ENCODE measurements at places on chromosomes 5 and 9.

GRCh38 chr5:113236536-113237288 lies 198.1 kb downstream of the TSSK1B start:
- DNase-seq, result no peak

GRCh38 chr5:88776692-88777091 lies 106.3 kb downstream of the MEF2C start:
- DNase-seq, result no peak

DNA sequence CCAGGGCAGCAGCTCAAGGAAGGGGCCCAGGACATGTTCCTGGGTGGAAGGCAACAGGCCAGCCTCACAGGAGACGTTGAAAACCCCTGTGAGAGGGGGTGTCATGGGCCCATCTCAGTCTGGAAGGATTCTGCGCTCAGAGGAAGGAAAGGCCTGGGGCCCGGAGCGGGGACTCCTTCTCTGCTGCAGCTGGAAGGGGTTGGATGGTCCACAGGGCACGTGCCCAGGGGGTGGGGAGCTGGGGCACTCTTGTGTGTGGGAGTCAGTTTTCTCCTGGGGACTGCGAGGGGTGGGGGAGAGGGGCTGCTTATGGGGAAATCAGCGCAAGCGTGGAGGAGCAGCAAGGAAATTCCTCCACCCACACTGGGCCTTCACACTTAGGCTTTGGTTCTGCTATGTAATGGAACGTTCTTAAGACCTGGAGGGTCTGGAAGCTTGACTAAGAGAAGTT lies 2.9 kb upstream of the LPCAT1 start:
- DNase-seq, result no peak

- no peak for DNase-seq
Observed at GRCh38 chr5:122130152-122130551, 806 bp downstream of the ZNF474 start.

DNA sequence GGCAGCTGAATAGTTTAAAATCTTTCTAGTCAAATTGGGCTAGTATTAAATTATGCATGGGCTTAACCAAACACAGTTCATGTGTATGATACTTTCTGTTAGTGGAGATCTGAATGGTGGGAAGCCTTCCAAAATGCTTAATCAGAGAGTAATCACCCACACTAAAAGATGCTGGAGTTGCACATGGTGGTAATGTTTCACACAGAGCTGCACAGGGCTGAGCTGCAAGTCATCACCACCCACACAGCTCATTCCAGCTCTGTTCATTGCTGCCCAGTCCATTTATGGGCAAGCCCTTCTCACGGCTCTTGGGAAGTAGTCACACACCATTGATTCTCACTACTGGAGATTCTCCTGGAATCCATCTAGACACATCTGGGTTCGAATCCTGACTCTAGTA lies 351.5 kb upstream of the KCNN2 start:
- DNase-seq, result no peak

DNA sequence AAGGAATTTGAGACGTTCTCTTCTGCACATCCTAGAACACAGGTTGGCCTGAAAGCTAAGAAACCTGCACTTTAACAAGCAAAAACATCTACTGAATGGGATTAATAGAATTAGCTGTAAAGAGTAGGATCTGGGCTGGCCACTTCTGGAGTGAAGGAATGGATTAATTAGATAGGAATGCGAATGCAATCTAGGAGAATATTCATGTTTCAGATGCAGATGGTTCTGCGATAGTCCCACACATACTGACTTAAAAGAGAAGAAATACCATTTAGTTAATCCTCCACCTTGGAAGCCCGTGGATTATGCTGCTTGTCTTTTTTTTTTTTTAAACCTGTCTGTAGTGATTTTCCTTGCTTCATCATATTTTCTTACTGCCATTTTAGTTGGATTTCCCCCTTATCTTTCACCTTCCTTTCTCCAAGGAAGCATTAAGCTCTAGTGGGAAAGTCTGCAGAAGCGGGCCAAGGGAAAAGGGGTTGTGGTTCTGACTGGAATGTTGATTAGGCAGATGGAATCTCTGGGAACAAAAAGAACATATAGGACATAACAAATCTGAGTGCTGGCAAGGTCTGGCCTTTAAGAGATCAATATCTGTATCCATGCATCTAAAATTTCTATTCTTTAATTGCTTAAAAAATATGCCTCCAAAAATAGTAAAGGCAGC lies 152.4 kb downstream of the ALDH1A1 start:
- no peak for DNase-seq

GRCh38 chr5:137216976-137217598 lies 282.0 kb downstream of the SPOCK1 start:
- no peak for DNase-seq

- DNase-seq, result no peak
Observed at GRCh38 chr5:161847941-161848391, at the start of gene GABRA1. Gene GABRA1 (plus strand): TSS chr5:161848120. CDS start chr5:161850811, 2,691 bp downstream.

- no peak for DNase-seq
Observed at GRCh38 chr5:100520348-100520747, 14.8 kb upstream of the FAM174A start.

DNA sequence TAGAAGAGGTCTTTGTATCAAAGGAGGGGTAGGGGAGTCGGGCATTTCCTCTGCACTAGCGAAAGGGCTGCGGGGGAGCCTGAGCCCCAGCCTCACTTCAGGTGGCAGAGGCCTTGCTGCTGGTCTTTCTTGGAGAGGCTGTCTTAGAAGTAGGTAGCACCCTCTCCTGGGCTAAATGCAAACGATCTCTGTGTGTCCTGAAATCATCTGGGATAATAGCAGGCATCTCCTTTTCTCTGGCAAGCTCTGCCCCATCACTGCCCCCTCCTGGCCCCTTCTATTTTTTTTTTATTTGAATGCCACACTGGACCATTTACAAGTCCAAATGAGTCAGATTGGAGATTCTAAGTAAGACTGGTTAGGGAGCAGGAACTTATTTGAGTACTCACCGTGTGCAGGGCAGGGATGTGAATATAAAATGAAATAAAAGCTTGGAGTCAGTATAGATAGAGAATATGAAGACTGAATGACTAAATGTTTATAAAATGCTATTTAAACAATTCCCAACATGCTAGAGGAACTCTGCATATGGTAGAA lies 137.1 kb downstream of the FGF1 start:
- DNase-seq, result no peak

- DNase-seq, result no peak
Observed at GRCh38 chr9:95522871-95523370, 6.2 kb upstream of the PTCH1 start.

- no peak for DNase-seq
Observed at GRCh38 chr5:172543484-172544298, 89.4 kb upstream of the SH3PXD2B start.

DNA sequence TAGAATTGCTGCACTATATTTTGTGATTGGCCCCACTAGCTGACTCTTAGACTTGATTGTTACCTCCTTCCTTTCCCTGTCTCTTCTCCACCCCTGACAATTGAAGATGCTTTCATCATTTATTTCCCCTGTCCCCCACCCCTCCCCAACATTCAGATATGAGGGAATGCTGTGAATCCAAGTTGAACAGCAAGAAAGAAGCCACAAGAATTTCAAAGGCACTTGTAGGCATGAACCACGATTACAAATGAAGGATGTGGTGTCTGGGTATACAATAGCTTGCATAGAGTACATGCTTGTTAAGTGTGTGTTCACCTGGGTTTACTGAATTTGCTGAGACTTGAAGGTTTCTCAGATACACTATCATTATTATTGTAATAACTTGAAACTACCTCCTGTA lies 78.3 kb upstream of the TRIO start:
- DNase-seq, result no peak

- no peak for DNase-seq
Observed at GRCh38 chr5:73985145-73985544, 359.1 kb downstream of the ARHGEF28 start.

- DNase-seq, result peak; percentile 78
Observed at GRCh38 chr5:172714491-172715420, 56.2 kb downstream of the DUSP1 start.

All from memory B cell (primary cell).